ENCODE measurements at places on chromosomes 6 and 20.

- DNase-seq, result peak; percentile 87
Measured at GRCh38 chr6:106530502-106530901, 98.8 kb downstream of the RTN4IP1 start.

GRCh38 chr6:72892901-72893300, 271.0 kb downstream of the KCNQ5 start:
- DNase-seq, result no peak

DNA sequence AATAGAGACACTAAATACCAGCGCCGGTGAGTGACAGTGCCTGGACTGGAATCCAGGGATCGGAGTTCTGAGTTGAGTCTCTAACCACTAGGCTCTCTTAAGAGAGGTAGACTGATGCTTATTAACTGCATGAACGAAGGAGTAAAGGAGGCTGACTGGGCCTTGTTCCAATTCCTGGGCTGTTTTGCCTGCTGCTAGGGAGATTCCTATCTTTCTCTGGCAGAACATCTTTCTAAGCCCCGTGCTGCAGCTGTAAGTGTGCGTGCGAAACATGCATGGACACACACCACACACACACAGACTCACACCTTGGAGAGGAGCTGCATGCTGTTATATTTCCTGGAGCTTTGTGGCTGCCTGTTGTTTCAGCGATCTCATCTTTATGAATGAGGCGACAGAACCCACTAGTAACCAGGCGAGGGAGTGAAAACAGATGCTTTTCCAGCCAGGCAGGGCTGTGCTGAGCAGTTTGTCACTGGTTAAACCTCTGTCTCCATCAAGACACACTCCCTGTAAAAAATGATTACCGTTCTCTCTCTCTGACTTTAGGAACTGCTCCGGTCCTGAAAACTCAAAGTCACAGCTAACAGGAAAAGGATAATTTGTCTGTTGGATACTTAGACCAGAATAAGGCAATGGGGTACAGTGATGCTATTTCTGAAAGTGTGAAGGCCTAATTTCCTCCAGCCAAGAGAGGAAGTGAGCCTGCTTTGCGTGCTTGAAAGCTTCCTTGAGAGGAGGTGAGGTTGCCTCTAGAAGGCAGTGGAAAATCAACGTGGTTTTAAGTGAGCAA, 157.4 kb upstream of the ZNF217 start:
- peak; percentile 95 for DNase-seq

- DNase-seq, result no peak
Measured at GRCh38 chr6:148518511-148519156, 176.0 kb downstream of the SASH1 start.

- DNase-seq, result peak; percentile 48
Measured at GRCh38 chr6:135088818-135089809, 34.5 kb upstream of the HBS1L start.

DNA sequence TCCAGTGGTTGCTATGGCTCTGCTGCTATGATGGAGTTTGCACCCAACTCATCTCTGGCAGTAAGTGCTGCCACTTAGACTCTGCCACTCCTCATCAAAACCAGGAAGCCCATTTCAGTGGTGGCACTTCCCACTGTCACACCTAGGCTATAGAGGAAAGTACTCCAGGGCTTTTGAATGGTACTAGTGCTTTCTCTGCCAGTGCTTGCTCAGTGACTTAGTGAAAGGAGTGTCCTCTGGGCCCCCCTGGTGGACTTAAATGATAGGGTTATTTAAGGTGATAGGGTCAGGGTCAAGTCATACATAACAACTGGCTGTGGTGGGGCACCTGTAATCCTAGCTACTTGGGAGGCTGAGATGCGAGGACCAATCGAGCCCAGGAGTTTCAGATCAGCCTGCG, 22.8 kb downstream of the FITM2 start:
- no peak for DNase-seq

DNA sequence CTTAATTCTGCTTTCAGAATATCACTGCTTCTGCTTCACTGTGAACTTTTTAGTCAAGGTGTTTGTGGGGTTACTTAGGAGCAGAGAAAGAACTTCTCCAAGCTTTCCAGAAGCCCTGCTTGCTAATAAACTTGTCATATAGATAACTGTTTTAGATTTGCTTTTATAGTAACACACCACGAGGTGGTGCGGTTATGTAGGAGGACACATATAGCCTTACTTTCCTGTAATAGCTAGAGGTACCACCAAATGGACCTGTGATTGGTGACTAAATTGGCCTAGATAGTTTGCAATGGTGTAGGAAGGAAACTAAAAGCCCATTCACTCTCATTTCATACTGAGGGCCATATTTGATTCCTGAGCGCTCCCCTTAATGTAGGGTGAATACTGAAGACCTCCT, 52.3 kb upstream of the BCLAF1 start:
- DNase-seq, result no peak

DNA sequence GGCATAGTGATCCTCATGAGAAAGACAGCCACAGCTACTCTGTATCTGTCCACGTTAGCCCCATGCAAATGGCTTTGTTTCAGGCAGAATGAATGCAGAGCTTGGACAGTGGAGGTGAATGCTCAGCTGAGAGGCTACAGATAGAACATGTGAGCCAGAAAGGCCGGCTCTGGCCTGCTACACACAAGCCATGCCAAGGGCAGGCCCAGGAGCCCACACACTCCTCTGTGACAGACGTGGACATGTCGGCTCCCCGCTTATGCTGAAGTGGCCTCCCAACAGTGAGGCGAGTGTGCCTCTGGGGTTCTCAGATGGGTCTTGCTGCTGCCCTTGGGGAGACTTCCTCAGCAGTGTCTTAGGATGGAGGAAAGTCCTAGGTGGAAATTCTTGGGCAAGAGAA, 159.6 kb downstream of the SYNDIG1 start:
- no peak for DNase-seq

DNA sequence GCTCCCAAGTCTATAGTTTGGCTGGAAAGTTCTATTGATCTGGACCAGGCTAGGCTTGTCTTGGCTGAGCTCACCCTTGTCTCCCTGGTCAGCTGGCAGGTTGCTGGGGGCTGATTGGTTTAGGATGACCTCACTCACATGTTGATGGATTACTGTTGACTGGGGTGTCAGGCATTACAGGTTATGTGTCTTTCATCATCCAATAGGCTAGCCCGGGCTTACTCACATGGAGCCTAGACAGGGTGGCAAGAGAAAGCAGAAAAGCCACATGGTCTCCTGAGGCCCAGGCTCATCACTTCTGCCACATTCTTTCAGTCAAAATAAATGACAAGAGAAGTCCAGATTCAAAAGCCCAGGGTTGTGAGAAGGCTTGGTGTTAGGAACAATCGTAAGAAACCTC, 103.5 kb downstream of the BFSP1 start:
- DNase-seq, result no peak
